ENCODE measurements at places on chromosomes 5 and 9.

- no peak for DNase-seq
These were observed 213.5 kb upstream of the TARS1 start for GRCh38 chr5:33227247-33227646.

DNA sequence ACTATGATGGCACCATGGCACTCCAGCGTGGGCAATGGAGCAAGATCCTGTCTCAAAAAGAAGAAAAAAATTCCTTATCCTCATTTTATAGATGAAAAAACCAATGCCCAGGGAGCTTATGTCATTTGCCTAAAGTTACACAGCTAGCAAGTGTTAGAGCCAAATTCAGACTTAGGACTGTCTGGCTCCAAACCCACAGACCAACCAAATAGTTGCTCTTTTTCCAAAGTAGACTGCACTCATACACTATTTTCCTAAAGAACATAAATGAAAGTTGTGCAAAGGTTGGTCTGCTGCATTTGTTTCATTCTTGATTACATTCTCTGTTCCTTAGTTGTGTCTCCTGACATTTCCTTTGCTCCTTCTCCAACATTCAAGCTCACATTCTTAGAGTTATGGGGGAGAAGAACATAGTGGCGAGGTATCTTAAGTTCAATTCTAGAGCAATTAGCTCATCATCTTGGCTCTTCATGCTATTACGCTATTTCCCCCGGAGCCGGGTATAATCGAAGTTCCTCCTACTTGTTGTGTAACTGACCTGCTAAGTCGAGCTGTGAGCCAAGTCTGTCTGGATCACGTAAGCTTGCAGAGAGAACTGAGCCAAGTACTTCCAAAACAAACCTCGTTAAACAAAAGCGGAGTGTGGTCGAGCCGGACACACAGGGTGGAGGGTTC, 138.3 kb downstream of the RFK start:
- no peak for DNase-seq

- DNase-seq: no peak
These were observed 30.1 kb upstream of the MUSK start for GRCh38 chr9:110638381-110638954.

DNA sequence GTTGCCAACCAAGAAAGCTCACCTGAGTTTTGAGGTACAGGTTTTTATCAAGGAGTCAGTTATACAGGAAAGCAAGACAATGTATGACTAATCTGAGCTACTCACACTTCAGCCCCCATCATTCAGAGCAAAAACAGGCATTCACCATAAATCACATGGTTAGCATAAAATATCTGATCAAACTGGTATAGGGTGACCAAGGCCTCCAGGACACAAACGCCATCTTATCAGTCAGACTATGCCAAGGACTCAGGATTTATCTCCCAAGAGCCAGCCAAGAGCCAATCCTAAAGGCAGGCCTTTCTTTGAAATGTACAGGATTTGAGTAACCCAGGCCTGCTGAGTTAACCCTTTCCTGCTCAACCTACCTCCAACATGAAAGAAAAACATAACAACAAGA, 313.0 kb upstream of the NREP start:
- no peak for DNase-seq

DNA sequence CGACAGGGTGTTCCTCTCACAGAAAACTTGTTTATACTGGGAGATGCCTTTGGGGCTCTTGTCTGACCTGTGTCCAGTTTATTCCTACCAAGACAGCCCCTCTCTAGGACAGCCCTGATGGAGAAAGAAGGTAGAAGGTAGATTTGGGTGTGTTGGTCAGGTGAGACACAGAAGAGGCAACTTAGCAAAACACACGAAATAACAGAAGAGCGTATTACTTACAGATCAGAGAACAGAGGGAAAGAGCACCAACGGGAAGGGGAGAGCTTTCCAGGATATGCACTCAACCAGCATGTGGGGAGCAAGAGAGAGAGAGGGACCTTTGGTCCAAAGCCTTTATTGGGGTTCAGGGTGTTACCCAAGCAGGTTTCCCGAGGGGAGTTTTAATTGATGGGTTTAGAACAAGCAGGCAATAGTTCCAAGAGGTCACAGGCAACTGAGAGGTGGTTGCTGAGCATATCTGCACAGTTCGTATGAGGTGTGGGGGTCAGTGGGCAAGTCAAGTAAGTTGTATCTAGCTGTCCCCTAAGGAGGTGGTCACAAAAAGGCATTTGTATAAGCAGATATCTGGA, 31.8 kb downstream of the BAAT start:
- no peak for DNase-seq

- no peak for DNase-seq
These were observed 18.5 kb downstream of the C9orf85 start for GRCh38 chr9:71929791-71930440.

GRCh38 chr9:5786370-5787127, 46.4 kb downstream of the ERMP1 start:
- DNase-seq: no peak

DNA sequence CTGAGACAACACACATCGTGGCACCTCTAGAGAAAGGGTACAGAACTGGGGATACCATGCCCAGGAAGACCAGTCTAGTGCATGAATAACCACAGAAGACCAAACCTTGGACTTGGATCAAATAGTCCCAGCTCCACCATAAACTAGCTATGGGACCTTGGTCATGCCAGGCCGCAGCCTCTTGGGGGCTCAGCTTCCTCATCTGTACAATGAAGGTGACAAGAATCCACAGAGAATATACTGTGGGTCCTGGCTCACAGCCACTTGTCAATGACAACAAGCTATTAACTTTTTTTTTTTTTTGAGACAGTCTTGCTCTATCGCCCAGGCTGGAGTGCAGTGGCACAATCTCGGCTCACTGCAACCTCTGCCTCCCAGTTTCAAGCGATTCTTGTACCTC, 3.9 kb downstream of the KYAT1 start:
- DNase-seq: no peak

Measured in stimulated activated CD4-positive, alpha-beta T cell treated with anti-CD3 and anti-CD28 coated beads, Interleukin-1b, Interleukin-23, amount 100 ng/mL, for 24 hours (primary cell).